Right renal cortex interstitium (tissue), 3 donors: ENCODE measurements at places on chromosomes 12 and 14.

DNA sequence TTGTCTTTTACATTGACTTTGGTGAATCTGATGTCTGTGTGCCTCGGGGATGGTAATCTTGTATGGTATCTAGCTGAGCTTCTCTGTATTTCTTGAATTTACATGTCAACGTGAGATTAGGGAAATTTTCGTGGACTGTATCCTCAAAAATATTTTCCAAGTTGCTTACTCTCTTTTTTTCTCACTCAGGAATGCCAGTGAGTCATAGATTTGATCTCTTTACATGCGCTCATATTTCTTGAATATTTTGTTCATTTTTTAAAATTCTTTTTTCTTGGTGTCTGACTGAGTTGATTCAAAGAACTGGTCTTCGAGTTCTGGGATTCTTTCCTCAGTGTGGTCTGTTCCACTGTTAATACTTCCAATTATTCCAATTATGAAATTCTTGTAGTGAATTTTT lies 207.7 kb downstream of the RAD51B start:
- no peak for DNase-seq

DNA sequence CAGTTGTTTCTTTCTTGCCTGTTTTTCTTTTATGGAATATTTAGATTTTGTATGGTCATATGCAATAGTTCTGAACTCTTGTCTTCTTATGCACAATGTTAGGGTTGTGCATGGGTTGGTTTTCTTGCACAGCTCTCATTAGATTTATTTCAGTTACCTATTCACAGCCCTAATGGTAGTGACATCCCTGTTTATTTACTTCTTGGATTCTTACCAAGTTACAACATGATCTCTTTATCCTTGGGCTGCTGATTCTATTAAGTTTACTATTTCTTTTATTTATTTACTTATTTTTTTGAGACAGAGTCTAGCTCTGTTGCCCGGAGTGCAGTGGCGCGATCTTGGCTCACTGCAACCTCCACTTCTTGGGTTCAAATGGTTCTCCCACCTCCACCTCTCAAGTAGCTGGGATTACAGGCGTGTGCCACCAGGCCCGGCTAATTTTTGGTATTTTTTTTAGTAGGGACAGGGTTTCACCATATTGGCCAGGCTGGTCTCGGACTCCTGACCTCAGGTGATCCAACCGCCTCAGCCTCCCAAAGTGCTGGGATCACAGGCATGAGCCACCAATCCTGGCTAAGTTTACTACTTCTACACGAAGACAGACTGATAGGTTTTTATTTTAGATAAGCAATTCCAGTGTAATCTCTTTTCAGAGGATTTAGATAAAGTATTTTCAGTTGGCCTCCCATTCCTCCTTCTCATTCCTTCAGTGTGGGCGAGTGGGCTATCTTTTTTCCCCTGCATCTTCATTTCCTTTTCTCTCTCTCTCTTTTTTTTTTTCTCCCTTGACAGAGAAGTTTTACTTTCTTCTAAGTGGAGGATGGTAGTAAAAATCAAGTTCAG lies 395.1 kb upstream of the RGS6 start:
- DNase-seq: no peak

- no peak for DNase-seq
These were observed 31.7 kb upstream of the GPRC5A start for GRCh38 chr12:12859690-12860089.

GRCh38 chr12:24573621-24574020 lies 375.3 kb downstream of the BCAT1 start:
- no peak for DNase-seq

- no peak for DNase-seq
These were observed 322.4 kb upstream of the CLEC14A start for GRCh38 chr14:38578278-38578681.

- no peak for DNase-seq
These were observed 114.0 kb upstream of the FAR2 start for GRCh38 chr12:29035112-29035511.

- DNase-seq: no peak
These were observed 19.2 kb upstream of the PLEKHA5 start for GRCh38 chr12:19110221-19110940.

GRCh38 chr12:89166525-89166934 lies 185.8 kb downstream of the DUSP6 start:
- DNase-seq: no peak

GRCh38 chr14:72332046-72332445 lies 399.8 kb downstream of the RGS6 start:
- no peak for DNase-seq

- DNase-seq: no peak
These were observed 41.3 kb upstream of the CMKLR1 start for GRCh38 chr12:108380382-108380781.

GRCh38 chr12:122048151-122048550 lies 26.5 kb downstream of the BCL7A start:
- no peak for DNase-seq

GRCh38 chr12:124529565-124530276 lies 37.7 kb downstream of the NCOR2 start:
- no peak for DNase-seq

DNA sequence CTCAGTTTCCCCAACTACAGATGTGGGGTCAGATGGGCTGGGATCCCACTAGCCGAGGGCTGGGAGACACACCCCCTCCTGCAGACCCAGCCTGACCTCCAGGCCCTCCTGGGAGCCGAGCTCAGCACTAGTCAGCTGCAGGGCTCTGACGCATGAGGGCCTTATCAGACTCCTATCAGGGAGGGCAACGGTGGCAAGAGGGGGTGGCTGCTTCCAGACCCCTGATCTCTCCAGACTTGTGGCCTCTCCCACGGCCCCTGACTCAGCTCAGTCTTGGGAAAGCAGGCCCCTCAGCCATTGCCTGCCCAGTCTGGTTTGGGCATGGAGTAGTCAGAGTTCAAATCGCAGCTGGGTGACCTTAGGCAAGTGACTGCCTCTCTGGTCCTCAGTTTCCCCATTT lies 2.5 kb downstream of the RASAL1 start:
- no peak for DNase-seq

- no peak for DNase-seq
These were observed 48.0 kb upstream of the ARID2 start for GRCh38 chr12:45681465-45681864.

- DNase-seq: no peak
These were observed 28.2 kb upstream of the TMEM233 start for GRCh38 chr12:119565404-119565803.

DNA sequence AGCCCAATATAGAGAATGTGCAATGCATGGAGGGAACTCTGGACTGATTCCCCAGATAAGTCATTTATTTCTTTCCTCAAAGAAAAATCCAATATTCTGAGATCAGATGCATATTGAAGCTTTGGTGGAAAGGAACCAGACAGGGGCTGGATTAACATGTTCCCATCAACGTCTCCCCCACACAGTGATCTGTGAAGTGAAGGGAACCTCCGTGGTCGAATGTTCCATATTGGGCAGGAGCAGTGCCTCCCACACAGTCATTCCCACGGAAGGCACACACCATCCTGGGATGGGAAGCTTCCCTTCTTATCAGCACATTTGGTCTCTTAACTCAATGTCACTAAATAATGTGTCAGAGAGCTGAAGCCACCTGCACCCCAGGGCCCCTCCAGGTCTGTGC lies 247.1 kb downstream of the BCL11B start:
- no peak for DNase-seq

GRCh38 chr12:51925346-51926063 lies 18.2 kb downstream of the ACVRL1 start:
- no peak for DNase-seq

DNA sequence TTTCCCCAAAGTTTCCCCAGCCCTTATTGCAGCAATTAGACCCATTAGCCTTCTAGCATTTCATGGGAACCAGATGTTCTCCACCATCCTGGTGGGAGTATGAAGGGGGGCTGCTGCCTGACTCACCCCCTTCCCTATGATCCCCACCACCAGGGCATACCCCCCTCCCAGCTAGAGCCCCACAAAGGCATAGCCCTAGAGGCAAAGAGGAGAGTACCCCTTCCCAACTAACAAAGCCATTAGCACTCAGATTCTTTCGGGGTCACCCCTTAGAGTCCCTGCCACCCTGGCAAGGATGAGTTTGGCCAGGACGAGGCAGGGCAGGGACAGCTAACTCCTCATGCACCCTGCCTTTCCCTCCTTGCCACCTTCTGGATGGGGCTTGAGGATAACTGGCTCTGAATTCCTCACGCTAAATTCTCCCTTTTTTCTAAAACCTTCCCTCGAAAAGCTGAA lies 9.2 kb downstream of the RARG start:
- no peak for DNase-seq

GRCh38 chr12:32522331-32523221 lies 123.2 kb downstream of the FGD4 start:
- DNase-seq: no peak

- DNase-seq: no peak
These were observed 80.6 kb downstream of the CCDC59 start for GRCh38 chr12:82277582-82277981.

DNA sequence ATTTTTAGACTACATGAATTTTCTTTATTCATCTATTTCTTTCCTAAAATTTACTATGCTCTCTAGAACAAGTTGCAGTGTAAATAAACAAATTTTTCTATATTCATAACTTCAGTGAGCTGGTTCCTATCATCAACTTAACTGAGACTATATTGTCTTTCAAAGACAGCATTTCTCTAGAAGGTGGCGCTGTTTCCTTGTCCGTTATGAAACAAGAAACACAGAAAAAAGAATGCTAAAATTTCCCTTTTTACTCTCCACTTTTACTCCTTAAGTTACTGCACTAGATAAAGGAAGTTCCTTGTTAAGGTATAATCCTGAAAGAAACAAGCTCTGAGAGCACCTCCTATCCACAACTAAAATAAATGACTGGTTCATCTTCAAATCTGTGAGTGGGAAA lies 8.2 kb upstream of the CLEC2A start:
- no peak for DNase-seq

- no peak for DNase-seq
These were observed 811.5 kb upstream of the SEL1L start for GRCh38 chr14:82345184-82345583.

- no peak for DNase-seq
These were observed 48.5 kb upstream of the RIMBP2 start for GRCh38 chr12:130764475-130765185.

DNA sequence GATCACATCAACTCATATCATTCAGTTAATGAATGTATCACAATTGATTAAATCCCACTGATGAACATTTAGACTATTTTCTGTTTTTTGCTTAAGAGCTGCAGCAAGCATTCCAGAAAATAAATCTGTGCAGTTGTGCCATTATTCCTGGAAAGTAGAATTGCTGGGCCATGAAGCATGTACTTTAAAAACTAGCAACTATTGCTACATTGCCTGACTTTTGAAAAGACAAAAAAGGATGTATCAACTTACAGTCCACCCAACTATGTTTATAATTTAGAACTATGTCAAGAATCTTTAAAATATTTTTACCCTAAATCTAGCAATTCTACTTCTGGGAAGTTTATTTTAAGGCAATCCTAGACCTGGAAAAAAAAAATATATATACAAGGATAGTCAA lies 33.4 kb upstream of the ERGIC2 start:
- no peak for DNase-seq

- DNase-seq: no peak
These were observed 18.1 kb downstream of the KITLG start for GRCh38 chr12:88562151-88562550.

GRCh38 chr12:96274331-96274730 lies 80.2 kb downstream of the ELK3 start:
- no peak for DNase-seq

- DNase-seq: no peak
These were observed 94.1 kb downstream of the PHETA1 start for GRCh38 chr12:111274777-111275176.

- DNase-seq: no peak
These were observed 14.6 kb downstream of the ETV6 start for GRCh38 chr12:11664101-11664500.

DNA sequence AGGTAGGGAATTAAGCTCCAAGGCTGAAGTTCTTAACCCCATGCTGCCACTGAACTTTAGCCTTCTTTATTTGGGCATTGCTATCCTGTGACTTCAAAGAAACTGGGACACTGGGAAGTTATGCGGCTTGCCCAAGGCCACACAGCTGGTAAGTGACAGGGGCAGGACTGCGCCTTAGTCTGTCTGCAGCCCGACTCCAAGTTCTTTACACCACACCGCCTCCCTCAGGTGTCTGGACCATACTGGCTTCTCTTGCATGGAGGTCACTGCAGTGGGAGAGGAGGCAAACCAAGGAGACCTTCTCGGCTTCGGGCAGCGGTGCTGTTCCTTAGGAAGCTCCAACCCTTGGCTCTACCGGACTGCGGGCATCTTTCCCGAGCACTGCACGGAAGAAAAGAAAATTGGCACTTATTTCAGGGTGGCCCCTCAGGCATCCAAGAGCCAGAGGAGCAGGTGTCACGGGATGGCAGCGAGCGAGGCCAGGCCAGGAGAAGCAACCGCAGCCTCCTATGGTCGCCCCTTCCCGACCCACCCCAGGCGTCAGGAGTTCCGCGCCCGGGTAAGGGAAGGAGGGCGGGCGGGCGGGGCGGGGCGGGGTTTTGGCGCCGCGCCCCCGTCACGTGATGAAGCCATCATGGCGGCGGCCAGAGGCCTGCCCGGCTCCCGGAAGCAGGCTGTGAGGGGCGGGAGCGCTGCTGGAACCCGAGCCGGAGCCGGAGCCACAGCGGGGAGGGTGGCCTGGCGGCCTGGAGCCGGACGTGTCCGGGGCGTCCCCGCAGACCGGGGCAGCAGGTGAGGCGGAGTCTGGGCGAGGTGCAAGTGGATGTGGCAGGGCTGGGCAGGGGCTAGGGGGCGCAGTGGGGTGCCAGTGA lies 16.4 kb upstream of the ESPL1 start:
- DNase-seq: no peak

- DNase-seq: no peak
These were observed 69.2 kb upstream of the ARID2 start for GRCh38 chr12:45660330-45660729.

DNA sequence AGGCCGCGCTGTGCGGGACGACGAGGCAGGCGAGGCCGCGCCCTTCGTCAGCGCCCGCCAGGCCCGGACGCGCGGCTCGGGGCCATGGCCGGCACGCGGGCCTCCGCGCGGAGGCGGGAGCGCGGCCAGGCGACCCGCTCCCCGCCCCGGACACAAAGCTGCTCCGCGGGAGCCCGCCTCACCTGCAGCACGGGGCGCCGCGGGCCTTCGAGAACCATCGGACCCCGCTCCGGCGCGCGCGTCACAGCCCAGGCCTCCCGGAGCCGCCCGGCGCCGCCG lies 342 bp downstream of the DICER1 start:
- DNase-seq: no peak

- DNase-seq: no peak
These were observed 34.5 kb downstream of the RPH3A start for GRCh38 chr12:112826011-112826410.

- no peak for DNase-seq
These were observed 57.8 kb upstream of the VRK1 start for GRCh38 chr14:96739200-96739910.

DNA sequence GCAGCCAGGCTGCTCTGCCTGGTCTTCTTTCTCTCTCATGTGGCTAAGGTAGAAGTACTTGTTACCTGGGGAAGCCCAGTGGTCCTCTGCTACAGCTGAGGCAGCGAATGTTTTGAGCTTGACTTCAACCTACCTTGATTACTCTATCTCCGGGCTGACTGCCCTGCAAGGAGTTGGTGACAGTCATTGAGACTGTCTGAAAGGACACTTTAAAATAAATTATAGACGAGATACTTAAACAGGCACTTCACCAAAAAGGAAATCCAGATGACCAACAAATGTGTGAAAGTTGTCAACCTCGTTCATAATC lies 474 bp upstream of the CIT start:
- DNase-seq: no peak
